ENCODE measurements at places on chromosomes 4 and X.

- peak; percentile 71 for DNase-seq
Measured at GRCh38 chrX:93673056-93673868, at the start of gene NAP1L3. TSS of gene NAP1L3 (minus strand) at chrX:93673578. CDS start at chrX:93673304, 274 bp downstream.

- DNase-seq, result peak; percentile 93
Measured at GRCh38 chr4:184416913-184417734, 57.2 kb downstream of the IRF2 start.

DNA sequence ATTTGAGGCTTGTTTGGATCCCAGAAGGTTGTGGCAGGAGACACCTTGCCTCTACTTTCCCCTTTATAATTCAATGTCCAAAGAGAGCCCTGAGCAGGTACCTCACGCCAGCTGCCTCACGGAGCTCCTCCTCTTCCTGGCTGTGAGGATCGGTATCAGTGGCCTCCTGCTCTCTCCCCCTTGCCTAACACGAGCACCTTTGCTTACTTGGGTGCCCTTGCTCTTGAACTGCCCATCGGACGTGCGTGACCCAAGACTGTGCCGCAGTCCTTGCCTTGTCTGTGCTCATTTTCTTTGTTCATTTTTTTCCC lies 27.8 kb upstream of the MSANTD1 start:
- no peak for DNase-seq

DNA sequence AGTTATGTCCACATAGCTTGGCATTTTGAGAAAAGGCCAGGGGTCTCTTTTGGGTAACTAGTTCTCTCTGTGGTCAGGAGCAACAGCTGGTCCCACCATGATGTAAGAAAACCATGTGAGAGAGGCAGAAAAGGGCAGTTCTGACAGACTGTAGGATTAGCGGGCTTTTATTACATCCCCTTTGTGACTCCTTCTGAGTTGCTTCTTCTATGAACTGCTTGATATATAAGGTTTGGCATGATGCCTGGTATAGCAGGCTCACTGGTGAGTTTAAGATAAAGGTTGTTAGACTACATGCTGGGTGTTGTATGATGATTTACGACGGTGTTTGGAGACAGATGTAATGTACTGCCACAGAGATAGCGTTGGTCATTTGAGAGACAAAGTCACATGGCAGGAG lies 2308.1 kb upstream of the AGA start:
- DNase-seq, result peak; percentile 99

DNA sequence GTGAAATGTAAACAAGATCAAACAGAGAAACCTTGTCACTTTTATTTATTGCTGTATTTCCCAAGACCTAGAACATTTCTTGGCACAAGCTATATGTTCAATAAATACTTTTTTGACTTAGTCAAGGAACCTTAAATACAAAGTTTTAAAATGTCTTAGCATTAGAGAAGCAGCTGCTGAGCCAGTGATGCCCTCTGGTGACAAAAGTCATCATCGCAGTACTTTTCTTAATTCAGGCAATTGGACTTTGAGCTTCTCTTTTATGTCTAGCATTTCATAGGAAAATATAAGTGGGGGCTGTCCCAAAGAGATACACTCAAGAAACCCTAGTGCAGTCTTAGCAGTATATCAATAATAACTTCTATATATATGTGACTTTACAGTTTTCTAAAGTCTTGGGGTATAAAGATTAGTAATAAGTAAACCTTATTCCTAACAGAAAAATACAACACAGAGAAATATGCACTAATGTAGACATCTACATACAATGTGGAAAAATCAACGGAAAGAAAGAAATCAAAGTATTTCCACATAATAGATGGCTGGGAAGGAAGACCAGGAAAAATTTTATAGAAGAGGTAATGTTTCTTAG lies 118.4 kb downstream of the DTHD1 start:
- DNase-seq, result peak; percentile 71

Data from OCI-M1 (cell line).